ENCODE measurements at places on chromosomes 16 and 17.

- DNase-seq, result peak; percentile 87
These were observed 18.7 kb upstream of the RFFL start for GRCh38 chr17:35082073-35082657.

GRCh38 chr17:8155996-8156245 lies 3.7 kb upstream of the PER1 start:
- DNase-seq, result no peak

DNA sequence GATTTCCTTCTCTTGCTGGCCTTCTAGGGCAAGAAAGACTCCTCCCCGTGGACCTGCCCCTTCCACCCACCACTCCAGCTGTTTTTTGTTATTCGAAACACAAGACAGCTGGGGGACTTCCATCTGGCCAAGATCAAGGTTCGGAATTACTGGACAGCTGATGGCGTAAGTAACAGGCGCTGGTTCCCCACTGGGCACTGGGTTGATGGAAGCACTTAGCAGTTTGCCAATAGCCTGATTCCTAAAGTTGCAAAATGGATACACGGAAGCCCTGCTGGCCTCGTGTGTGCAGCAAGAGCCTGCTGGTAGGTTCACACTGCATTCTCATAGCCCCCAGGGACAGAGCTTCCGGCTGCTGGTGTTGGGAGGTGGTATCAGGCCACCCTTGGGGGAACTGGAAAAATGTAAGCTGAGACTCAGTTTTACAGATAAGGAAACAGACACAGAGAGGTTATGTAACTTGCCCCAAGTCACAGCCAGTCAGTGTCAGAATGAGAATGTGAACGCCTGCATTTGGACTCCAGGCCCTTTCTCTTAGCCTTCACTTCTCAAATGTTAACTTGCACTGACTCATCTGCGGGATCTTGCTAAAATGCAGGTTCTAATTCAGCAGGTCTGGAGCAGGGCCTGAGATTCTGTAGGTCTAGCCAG lies 171.7 kb downstream of the KATNIP start:
- DNase-seq, result no peak

DNA sequence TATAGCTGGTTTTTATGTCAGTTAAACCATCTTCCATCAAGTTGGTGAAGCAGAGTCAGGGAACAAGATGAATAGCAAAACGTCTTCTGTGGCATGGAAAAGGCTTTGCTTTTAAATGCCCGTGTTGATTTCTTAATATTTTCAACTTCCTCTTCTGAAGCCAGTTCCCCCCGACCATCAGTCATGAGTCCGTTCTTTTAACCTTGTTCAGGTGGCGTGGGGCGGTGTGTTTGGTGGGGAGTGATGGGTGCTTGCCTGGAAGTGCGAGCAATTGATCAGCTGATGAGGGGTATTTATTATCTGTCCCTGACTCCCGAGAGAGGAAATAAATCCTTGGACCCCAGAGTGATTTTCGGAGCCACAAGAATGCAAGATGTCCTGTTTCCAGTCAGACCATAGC lies 147.1 kb downstream of the WWOX start:
- no peak for DNase-seq

DNA sequence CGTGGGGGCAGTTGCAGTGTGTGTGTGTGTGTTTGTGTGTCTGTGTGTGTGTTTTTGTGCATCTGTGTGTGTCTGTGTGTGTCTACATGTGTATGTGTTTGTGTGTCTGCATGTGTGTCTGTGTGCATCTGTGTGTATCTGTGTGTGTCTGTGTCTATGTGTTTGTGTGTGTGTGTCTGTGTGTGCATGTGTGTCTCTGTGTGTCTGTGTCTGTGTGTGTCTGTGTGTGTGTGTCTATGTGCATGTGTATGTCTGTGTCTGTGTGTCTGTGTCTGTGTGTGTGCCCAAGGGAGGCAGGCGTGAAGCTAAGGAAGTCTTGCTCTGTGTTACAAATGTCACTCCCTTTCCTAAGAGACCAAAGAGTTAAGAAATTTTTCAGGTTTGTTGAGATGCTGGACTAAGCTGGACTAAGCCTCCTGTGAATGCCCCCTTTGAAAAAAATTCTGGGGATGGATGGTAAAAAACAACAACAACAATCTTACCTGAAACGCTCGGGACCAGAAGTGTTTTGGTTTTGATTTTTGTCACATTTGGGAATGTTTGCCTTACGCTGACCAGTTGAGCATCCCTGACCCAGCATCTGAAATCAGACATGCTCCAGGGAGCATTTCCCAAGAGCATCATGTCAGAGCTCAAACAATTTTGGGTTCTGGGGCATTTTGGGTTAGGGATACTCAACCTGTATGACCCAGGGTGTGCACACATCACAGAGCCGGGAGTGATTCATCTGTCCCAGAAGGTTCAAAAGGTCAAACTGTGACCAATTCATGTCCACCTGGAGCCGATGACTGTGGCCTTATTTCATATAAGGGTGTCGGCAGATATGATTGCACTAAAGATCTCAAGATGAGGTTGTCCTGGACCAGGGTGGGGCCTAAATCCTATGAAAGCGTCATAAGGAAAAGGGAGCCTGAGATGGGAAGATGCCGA lies 48.6 kb upstream of the ZNF469 start:
- no peak for DNase-seq

DNA sequence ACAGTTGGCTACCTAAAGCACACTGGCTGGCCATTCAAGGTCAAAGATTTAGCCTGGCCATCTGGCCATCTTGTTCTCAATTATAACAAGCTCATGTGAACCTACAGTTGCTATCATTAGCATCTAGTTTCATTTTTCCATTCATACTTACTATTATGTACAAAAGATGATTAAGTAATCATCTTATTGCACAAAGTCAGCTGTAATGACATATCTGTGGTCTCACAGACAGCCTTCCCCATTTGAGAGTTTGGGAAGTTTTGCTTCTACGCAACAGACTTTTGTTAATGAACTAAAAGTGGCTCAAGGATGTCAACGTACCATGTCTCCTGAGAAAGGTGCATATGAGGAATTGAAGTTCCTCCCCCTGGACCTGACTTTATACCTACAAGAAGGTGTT lies 51.3 kb downstream of the HS3ST3B1 start:
- DNase-seq, result no peak

GRCh38 chr17:49516180-49516579 lies 21.1 kb downstream of the NGFR start:
- DNase-seq, result no peak

DNA sequence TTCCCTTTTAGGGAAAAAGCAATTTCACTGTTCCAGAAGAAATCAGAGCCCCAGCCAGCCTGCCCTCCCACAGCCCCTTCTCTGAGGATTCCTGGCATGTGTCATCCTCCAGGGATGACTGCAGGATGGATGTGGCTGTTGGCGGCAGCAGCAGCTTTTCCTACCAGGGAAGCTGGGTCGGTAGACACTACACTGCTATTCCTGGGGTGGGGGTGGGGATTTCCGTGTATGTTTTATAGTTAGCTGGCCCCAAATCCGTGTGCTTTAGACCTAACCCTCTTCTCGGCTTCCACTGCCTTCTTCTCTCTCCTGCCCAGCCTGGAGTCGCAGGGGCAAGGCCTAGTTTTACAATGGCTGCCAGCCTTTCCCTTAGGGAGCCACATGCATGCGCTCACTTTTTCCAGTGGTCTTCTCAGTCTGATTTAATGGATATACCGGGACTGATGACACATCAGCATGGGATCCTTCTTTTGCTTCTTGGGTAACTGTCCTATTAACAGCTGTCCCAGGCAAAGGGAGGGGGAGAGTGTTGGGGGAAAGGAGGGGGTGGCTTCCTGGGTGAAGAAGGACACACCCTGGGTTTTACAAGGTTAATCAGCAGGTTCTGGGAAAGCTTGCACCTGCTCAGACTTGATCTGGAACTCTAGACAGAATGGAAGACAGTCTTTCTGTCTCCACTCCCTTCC lies 2.7 kb upstream of the NFE2L1 start:
- no peak for DNase-seq

- DNase-seq, result peak; percentile 40
These were observed 295.3 kb upstream of the PMFBP1 start for GRCh38 chr16:72467157-72467759.

- DNase-seq, result no peak
These were observed 295.7 kb downstream of the KCNJ2 start for GRCh38 chr17:70464995-70465394.

GRCh38 chr17:3964203-3965117 lies at the start of gene ATP2A3:
Gene ATP2A3 (minus strand): TSS chr17:3964437. CDS start chr17:3964291, 146 bp downstream.
- no peak for DNase-seq

DNA sequence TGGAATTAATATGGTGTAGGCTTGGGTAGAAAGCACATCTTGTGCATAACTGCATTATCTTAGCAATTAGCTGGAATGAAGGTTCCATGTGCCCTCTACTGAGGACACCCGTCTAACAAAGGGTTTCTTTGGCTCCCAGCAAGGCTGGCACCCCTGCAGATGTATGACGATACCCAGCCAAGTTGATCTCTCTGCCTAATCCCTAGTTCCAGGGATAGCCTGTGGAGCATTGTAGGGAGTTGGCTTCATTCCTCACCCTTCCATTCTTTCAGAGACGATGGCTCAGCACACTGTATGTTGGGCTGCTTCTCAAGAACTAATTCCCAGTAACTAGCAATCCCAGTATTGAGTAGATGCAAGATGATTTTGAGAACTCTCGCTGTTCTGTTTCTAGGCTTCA lies 182.5 kb downstream of the SNX29 start:
- no peak for DNase-seq

All from HT1080 (cell line).